HT1080 (cell line): ENCODE measurements at places on chromosomes 11 and 22. TPM values are rescaled to one million over a fixed set of nuclear protein-coding genes. Genes with fewer than 3 reads are reported as not detected.

DNA sequence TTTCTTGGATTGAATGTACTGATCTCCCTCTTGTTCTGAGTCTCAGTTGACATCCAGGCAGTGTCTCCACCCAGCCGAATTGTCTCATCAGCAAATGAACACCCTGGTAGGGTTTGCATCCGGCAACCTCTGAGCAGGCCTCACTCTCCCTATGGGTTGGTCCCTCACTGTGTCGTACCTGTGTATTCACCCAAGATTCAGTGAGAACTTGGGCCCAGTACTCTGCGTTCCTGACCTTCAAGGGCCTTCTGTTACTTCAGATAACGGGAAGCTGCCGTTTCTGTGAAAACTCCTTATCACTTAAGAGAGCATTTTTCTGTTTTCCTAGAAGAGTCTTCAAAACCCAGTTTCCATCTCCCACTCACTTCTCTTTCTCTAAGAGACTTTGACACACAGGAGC lies 915.6 kb downstream of the TBC1D22A start:
- no peak for DNase-seq

DNA sequence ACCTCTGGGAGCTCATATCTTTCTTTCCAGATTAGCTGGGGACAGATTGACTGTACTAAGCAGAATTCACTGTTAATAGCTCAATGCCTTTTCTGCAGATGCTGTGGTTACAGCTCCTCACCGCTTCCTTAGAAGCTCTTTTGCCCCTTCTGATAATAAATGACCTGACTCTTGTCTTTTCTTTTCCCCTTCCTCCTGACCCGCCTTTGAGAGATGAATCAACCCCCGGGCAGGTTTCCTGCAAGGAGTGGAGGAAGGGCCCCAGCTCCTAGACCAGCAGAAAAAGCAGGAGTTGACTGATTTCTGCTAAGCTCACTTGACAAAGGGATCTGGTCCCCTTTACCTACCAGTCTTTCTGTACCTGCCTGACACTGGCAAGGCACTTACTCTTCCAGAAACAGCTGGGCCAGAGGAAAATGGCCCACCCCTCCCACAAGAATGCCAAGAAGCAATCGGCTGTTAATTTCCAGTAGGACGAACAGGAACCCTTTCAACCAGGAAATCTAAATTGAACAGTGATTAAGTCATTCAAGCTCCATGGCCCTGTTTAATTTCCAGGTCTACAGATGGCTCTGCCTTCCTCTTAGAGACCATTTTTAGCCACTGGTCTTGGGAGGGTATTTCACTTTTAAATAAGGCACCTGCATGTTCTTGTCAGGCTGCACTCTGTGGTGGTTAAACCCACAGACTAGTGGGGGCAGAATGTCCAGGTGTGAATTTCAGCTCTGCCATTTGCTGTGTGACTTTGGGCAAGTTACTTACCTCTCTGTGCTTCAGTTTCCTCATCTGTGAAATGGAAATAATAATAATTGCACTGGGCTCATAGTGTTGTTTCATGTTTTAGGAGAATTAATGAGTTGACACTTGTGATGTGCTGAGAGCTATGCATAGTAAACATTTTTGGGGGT lies 67.5 kb downstream of the PRR5L start:
- peak; percentile 80 for DNase-seq

DNA sequence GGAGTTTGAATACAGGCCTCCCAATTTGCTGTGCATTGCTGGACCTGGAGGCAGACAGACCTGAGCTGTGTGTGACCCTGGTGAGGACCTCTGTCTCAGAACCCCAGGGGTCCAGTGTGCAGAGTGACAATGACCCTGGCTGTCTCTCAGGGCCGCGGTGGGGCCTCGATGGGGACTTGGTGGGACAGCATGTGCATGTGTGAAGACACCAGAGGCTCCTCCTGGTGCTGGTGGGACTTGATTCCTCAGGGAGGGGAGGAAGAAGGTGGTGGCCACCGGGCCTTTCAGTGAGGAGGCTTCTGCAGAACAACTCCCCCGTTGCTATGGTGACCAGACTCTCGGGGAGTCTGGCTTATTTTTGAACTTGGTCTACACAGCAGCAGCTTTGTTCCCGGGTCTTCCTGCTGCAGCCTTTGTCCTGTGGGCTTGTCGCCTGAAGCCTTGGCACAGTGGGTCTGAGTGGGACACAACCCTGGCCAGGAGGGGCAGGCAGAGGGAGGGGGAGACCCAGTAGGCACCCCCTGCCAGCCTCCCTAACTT lies 35.3 kb downstream of the MCM5 start:
- no peak for DNase-seq

Gene PNPLA5
- total RNA-seq, result not detected in 2 replicates

DNA sequence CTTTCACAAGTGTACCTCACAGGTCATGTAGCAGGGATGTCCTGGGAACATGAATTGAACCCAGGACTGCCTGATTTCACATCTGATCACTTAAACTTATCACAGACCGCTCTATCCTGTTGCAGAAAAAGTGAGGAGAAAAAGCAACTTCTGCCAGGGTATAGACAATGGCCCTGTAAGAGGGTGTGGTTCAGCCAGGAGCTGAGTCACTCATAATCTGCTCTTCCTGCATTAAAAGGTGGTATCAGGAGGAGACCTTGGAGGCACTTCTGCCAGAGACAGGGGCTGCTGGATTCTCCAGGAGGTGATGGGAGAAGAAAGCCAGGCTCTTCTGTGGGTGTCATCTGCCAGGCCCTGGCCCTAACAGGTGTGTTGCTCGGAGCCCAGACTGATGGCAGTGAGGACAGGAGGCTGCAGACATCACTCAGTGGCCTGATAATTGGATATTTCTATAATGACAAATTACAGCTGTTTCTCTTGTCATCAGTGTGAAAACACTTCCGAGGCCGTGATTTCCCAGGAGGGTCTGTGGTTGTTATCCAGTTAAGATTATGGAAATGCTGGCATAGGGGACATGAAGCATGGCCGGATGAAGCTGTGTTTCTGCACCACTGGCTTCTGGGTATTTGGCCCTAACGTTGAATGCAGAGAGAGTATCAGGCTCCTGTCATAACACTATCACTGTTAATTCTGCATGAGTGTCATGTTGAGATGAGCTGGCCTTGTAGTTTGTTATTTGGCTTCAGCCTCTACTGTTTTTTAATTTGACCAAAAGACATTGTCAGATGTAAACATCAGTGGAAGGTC lies 125.1 kb upstream of the ZBED5 start:
- DNase-seq, result peak; percentile 50

Gene CLDN5
- not detected in 2 replicates for total RNA-seq

Gene AGBL2
- total RNA-seq, result 0.08 and 0.13 TPM in 2 replicates

DNA sequence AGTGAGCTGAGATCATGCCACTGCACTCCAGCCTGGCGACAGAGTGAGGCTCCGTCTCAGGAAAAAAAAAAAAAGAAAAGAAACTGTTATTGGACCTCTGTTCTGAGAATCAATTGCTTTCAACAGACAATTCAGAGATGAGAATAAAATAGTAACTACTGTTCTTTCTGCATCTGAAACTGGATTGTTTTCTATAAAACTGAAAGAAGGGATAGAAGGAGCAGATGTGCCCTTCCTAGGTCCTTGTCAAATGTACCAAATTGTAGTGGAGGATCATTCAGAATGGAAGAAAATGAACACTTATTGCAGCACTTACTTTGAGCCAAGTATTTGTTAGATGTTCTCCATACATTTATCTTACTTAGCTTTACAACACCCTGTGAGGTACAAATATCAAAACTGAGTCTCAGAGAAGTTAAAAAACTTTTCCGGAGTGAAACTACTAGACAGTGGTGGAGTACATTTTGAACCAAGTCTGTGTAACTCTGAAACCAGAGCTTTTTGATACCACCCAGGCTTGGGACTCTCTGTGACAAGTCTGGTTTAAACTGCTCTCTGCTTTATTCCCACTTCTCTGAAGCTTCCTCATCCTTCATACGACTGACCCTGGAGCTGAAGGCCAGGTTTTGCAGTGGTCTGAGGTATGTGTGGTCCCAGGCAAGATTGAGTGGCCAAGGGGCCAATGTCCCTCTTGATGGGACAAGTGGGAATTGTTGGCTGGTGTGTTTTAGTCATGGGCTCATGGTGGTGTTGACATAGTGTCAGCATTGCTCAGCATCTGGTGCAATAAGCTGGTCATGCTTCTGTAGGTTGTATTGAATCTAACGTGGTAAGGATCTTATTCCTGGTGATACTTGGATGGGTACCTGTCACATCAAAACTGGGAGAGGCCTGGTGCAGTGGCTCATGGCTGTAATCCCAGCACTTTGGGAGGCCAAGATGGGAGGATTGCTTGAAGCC lies 48.2 kb upstream of the CCDC134 start:
- DNase-seq, result no peak

Gene MYEOV
- total RNA-seq, result 0.73 and 1.1 TPM in 2 replicates

Gene VSTM5
- not detected in 2 replicates for total RNA-seq

GRCh38 chr11:9057007-9057406 lies 34.4 kb downstream of the SCUBE2 start:
- DNase-seq, result no peak

GRCh38 chr11:84292006-84292405 lies 1005.8 kb upstream of the CCDC90B start:
- peak; percentile 4 for DNase-seq

DNA sequence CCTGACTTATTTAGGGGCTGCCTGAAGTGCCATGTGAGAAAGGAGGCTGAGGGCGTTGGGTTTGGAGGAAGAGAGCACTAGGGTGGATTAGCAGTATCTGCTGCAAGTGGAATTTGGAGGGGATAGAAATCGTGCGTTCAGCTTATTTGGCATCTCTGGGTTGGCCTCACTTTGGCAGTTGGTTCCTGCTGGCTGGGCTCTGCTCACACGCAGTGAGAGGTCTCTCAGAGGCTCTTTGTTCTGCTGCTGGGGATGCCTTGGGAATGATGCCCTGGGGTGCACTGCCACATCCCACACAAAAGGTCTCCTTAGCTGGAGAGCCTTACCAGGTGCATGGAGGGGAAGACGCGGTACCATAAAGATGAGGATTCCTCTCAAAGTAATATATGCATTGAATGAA lies 17.7 kb upstream of the MICAL2 start:
- DNase-seq, result no peak

DNA sequence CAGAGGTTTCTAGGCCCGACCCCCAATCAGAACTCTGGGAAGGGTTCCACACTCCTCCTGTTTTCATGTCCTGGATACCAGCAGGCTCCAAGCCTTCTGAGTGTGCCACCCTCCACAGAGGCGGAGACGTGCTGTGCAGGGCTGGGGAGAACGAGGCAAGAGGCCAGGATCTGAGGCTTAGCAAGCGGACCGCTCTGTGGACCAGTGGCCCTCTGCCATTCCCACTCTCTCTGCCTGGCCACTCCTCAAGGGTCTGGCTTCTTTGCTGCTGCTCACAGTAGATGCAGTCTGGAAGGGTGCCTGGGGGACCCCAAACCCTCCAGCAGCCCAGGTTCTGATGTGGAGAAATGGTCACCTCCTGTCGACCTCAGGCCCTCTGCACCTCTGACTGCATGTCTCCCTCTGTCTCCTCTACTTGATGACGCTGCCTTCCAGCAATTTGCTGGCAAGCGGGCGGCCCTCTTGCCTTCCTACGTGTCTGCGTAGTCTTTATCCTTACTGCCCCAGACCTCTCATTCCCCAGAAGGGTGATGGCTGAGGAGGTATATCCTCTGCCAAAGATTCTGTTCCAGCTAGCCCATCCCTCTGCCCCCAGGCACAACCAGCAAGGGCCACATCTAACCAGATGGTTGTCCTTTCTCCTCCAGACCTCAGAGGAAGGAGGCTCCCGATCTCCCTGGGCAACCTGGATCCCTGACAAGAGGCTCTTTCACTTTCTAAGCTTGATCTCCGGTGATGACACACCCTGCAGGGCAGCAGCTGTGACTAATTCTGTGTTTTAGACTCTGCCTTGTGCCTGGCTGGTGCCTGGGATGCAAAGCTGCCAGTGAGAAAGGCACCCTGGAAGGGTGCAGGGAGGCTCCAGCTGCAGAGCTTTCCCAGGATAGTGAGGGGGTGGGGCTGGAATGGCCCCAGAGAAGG lies 87.3 kb downstream of the NAT10 start:
- DNase-seq, result peak; percentile 95

Gene RFPL1
- total RNA-seq, result not detected in 2 replicates

GRCh38 chr22:50445880-50446707 lies 28.7 kb downstream of the SBF1 start:
- DNase-seq, result no peak

Gene HEPHL1
- 0.06 TPM in 1 of 2 replicates, not detected in the other for total RNA-seq

- DNase-seq, result no peak
Measured at GRCh38 chr11:77654770-77655434, 17.3 kb upstream of the CLNS1A start.
